ENCODE measurements at places on chromosomes 2 and 18.

DNA sequence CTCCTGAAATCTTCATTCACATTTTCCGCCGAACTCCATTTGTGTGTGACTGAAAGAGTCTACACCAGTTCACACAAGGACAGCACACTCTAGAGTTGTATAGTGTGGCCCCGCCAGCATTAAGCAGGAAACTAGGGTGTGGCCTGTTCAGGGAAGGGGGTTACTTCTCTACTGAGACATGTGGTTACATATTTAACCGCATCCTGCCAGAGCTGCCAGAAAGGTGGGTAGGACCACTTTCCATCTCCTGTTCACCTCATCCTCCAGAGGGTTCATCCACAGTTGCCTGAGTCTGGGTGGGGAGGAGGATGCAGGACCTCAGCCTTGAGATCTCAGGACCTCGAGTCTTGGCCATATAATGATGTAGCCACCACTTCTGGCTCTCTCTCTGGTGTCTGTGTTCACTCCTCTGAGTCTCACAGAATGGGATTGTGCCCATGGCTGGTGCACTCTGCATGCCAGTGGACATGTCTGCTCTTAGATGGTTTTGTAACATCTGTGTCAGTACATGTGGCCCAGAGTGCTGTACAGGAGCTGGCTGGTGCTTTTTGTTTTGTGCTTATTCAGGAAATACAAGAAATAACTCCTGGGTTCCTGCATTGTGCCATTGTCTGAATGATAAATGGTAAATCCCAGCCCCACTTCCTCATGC is 7.7 kb upstream of the SP140L start:
- DNase-seq, result peak; percentile 54

DNA sequence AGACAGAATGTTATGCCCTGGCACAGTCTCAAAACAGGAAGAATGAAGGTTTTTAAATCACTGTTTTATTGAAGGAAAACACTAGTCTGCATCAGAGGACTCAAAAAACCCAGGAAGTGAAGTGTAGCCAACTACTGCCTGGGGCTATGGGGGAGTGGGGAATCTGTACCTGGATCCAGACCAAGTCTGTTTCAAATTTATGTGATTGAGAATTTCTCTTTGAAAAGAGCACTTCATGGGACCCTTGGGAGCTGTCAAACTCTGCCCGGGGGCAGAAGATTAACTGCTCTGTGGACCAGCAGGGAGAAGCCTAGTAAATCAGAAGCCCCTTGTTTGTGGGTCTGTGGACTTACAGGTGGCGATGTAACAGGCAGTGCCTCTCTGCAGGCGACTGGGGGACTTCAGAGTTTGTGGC is 45.3 kb upstream of the TANC1 start:
- no peak for DNase-seq

DNA sequence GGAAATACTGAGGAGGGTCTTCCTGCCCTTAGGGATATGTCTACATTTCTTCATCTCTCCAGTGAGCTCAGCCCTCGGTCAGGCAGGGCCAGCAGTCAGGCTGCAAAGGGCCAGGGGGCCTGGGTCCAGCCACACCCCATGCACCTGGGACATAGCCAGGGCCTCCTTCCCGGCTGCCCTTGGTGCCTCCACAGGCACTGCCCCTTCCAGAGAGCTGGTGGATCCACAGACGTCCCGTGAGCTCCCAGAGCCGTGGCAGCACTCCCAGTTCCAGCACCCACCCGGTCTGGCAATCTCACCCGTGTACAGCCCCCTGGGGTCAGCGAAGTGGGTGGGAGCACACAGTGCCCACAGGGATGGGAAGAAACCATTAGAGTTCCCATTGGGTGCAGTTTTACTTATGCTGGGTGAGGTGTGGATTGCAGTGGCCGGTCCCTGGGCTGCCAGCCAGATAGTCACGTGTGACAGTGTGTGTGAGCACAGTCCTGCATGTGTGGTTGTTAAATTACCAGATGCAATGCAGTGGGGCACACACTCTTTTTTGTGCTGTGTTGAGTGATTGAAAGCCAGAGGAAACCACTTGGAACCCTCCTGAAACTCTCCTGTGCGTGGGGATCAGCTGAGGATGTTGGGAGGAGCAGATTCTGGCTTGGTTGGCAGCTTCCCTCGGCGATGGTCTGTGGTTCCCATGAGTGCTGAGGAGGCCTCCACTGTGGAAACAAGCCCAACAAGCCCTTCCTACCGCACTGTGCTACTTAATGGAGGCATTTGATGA is 131.0 kb downstream of the SNTG2 start:
- DNase-seq, result no peak

DNA sequence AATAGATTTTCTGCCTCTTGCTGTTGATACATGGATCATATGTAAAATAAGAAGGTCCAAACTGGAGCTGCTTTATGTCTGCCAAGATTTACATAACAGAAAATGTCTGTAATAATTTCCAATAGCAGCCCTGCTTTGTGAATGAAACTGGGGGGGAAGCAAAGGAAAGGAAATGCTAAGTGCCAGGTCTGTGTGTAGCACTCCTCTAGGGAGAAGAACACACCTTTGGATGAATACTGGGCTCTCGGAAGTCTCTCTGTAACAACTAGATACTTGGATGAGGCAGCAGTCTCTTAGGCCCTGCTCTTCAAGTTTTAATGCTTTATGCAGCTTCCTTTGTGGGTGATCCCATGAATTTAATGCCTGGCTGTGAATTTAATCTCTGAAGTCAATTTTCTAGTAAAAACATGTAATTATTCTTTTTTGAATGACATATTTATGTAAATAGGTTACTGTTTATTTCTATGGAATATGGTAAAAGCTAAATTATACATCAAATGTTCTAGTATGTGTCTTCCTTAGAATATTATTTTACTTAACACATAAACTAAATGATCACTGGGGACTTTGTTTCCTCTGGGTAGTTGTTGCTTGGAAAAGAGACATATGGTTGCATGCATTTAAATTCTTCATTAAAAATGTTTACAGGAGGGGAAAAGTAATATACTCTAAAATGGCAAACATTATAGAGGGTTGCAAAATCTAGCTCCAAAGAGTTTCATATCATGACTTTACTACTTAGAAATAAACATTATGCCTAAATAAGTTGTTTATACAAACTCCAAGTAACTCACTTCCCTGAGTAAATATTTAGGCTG is 336.6 kb upstream of the CWC22 start:
- DNase-seq, result no peak

- DNase-seq, result no peak
Observed at GRCh38 chr2:178962805-178963433, 87.0 kb downstream of the CCDC141 start.

DNA sequence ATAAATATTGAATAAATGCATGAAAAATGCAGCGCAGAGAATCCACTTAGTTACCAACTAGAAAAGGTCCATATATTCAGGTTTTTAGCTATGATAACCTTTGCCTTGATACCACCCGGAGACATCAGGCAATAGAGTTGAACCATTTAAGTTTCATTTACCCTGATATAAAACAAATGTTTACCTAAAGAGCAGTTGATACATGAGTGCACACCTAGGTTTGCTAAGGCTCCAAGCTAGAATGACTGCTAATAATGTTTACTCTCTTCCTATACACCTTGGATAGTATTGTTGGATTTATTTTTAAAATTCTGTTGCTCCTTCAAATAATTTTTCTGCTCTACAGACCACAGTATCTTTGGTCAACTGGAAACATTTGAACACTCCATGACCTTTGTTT is 1463.6 kb downstream of the LRP1B start:
- DNase-seq, result no peak

- DNase-seq, result no peak
Observed at GRCh38 chr2:206075113-206075512, 10.9 kb downstream of the INO80D start.

DNA sequence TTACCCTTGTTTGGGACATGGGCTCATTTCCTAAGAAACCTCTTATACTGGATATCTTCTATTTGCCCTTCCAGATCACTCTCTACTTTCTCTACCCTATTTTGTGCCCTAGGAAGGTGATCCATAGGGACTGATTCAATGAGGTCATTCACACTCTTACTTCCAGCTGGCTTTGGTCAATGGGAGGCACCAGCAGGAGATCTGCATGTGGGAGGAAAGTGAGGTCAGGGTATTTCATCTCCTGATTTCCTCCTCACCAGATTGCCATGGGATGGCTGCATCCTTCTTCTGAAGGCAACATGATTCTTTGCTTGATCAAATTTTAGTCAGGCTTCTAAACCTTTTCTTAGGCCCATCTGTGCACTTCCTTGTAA is 15.2 kb downstream of the M1AP start:
- no peak for DNase-seq

- DNase-seq, result no peak
Observed at GRCh38 chr2:216103213-216103612, 5.9 kb upstream of the XRCC5 start.

- no peak for DNase-seq
Observed at GRCh38 chr2:105747991-105748390, 3.3 kb downstream of the NCK2 start.

- no peak for DNase-seq
Observed at GRCh38 chr2:237455764-237456163, 31.3 kb upstream of the MLPH start.

- DNase-seq, result no peak
Observed at GRCh38 chr2:221097568-221097915, 474.6 kb downstream of the EPHA4 start.

- no peak for DNase-seq
Observed at GRCh38 chr18:63897072-63897471, 9.6 kb downstream of the SERPINB2 start.
